ENCODE measurements at places on chromosomes 5 and 9.

DNA sequence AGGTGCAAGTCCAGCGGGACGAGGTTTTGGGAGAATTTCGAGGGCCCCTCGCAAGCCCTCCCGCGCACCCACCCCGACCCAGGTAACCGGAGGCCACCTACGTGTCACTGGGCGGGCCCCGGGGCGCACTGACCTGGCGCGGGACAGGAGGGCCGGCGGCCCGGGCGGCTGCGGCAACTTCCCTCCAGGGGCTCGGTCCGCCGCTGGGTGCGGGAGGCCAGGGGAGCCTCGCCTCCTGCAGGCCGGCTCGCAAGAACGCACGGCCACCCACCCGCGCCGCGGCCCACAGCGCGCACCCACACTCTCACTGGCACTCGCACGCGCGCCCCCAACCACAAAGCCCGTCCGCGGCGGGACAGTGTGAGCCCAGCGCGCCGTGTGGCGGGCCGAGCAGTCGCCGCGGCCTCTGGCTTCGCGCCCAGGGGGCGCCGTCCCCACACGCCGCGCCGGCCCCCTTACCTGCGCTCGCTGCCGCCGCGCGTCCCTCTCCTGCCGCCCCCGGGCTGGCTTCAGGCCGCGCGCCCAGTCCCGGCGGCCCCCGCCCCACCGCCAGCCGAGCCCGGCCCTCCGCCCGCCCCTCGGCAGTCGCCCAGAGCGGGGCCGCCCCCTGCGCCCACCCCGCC is 451 bp downstream of the LPAR1 start:
- no peak for DNase-seq

- DNase-seq = peak; percentile 11
Observed at GRCh38 chr5:148011398-148012137, 52.2 kb upstream of the SPINK5 start.

DNA sequence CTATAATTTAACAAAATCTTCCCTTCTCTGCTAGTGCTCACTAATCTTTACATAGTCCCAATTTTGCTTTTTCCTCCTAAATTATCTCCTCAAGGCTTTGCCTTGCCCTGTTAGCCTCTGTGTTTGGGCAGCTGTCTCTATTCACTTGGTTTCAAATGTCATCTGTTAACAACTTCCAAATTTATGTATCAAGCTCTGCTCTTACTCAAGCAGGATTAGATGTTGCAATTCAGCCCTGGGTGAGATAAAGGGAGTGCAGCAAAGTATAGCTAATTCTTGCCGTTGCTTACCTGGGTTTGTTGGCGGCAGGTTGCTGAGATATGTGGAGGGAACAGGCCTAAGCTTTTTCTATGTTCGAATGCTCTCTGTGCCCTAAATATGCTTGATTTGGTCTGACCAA is 483.8 kb downstream of the DMAC1 start:
- DNase-seq = no peak

DNA sequence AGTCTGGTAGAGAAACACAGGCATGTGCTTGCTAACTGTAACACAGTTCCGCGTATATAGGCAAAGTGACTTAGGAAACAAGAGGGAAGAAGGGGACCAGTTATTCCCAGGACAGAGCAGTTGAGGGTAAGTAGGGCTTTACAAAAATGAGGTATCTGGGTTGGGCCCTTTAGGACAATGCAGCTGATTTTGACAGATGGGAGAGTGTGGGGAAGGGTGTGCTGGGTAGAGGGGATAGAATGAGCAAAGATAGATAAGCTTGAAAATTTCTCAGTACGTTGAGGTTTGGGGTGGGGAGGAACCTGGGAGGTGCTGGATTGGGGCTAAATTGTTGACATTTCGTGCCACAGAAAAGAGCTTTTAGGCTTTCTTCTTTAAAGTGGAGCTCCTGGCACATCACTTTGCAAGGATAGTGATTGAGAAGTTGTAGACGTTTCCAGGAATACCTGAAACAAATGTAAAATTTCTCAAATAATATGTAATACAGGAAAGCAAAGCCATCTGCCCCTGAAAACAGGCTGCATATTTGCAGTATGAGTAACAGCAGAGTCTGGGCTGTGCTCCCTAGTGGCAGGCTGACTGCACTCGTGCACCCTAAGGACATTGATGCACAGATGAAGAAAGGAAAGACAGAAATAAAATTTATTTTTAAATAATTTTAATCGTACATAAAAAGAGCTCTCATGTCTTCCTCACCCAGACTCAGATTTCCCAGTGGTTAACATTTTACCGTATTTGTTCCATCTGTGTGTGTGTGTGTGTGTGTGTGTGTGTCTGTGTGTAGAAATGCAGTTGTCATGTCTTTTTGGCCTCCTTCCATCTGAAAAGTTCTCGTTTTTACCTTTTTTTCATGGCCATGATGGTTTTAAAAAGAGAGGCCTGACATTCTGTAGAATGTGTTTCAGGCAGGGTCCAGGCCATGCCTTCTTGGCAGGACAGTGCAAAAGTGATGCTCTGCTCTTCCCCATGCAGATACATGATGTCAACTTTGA is 144.9 kb upstream of the DMRT1 start:
- no peak for DNase-seq

GRCh38 chr5:129382921-129383672 is 77.0 kb upstream of the ADAMTS19 start:
- DNase-seq = no peak

DNA sequence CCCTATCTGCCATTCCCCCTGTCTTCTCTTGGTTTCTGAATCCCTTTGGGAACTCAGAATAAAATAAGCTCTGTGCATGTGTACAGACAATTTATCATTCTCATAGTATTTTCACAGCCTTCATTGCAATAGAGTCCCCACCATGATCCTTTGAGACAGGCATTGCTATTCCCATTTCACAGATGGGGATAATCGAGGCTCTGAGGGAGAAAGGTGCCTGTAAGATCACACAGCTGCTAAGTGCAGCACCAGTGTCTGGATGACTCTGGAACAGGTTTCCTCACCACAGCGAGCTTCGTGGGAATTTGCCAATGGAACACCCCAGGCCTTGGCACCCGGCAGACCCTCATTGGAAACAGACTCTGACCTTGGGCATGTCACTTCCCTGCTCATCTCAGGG is 293.6 kb downstream of the NSG2 start:
- DNase-seq = no peak

- no peak for DNase-seq
Observed at GRCh38 chr9:95766906-95767305, 108.6 kb upstream of the ERCC6L2 start.

Measured in AML-193 (cell line).